ENCODE measurements at places on chromosomes 1 and 21.

DNA sequence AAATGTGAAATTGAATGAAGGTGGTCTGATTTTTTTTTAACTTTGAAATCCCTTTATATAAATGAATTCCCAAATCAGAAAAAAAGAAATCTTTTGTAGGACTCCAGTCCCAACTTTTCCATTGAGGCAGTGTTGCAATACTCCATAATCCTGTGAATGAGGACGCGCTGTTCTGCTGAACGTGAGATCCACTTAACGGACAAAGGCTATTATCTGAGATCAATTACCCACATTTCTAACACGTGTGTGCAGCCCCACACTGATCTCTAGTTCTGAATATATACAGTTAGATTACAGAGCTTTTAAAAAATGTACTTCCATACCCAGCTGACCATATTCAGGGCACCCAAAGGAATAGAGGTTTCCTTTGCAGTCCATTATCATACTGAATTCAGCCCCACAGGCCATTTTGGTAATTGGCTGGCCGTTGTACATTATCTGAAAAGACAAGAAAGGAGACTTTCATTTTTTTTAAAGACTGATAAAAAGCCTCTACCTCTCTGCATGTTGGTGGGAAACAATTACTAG is 19.0 kb downstream of the RCC2 start:
- no peak for DNase-seq

DNA sequence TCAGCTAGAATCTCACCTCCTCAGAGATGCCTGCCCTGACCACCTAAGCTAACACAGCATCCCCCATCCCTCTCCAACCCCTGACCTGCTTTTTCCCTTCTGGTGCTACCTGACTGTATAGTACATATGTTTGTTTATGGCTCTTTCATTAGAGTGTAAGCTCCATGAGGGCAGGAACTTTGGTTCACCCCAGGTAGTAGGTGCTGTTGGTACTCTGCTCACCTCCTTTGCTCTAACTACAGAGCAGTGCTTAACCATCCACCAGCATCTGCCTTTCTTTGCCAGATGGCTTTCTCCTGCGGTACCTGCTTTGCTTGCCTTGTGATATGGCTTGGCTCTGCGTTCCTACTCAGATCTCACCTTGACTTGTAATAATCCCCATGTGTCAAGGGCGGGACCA is 18.7 kb upstream of the BLACAT1 start:
- no peak for DNase-seq

DNA sequence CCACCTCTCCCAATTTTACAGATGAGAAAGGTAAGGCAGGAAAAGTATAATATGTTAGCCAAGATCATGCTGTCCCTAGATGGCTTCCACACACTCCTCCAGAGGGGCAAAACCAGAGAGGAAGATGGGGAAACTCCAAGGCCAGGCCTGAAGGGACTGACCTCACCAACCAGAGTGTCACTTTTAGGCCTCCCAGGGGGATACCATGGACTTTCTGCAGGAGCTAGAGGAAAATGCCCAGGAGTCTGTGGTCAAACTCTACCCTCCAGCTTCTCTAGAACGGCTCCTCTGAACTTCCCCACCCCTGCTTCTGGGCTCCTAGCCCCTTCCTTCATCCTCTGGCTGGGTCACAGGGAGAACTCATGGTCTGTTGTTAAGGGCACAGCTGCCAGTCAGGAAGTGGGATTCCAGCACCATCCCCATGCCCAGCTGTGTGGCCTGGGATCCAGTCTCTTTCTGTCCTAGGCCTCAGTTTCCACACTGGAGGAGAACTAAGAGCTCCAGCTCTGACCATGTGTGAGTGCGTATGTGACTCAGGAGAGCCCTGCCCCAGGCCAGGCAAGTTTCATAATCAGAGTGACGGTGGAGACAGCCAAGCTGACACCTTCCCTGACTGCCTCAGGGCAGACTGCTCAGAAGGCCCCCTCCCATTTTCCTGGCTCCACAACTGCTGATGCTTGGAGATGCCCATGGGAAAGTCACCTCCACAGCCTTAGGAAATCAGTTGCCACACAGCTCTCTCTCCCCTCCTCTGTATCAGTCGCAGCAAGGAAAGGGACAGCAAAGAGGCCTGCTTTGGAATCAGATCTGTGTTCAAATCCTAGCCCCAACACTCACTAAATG is 1.9 kb downstream of the IGSF8 start:
- DNase-seq = no peak

DNA sequence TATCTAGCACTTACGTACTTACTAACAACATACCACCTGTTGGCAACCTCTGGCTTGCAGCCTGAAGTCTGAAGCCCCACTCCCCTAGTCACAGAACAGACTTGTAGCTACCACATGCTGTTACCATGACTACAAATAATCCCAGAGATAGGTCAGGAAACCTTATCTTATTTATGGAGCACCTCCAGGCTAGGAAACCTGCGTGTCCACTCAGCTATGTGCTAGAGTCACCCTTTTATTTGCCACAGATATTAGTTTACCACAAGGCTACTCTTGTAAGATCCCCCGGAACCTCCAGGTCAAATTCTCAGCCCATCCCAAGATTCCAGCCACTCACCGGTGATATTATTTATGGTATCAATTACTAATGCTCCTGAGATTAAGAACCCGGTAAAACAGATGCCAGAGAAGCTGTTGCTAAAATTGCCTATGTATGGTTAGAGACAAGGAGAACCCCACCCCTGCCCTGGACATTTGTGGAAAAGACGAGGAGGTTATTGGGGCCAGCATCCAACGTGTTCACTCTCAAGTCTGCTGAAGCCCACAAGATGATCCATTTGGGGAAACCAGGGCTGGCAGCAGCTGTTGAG is 116.5 kb downstream of the TBX15 start:
- no peak for DNase-seq

DNA sequence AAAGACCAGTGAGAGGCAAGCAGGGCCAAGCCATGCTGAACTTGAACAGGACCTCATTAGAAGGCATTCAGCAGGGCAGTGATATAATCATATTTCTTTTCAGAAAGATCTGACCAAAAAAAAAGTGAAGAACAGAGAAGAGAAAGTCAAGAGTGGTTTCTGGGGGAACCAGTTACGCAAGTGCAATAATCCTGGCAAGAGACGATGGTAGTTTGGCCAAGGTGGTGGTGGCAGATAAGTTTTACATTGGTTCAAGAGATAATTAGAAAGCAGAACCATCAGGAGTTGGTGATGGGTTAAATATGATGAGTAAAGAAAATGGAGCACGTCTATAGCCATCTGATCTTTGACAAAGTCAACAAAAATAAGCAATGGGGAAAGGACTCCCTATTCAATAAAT is 54.3 kb downstream of the ZSWIM5 start:
- DNase-seq = no peak

DNA sequence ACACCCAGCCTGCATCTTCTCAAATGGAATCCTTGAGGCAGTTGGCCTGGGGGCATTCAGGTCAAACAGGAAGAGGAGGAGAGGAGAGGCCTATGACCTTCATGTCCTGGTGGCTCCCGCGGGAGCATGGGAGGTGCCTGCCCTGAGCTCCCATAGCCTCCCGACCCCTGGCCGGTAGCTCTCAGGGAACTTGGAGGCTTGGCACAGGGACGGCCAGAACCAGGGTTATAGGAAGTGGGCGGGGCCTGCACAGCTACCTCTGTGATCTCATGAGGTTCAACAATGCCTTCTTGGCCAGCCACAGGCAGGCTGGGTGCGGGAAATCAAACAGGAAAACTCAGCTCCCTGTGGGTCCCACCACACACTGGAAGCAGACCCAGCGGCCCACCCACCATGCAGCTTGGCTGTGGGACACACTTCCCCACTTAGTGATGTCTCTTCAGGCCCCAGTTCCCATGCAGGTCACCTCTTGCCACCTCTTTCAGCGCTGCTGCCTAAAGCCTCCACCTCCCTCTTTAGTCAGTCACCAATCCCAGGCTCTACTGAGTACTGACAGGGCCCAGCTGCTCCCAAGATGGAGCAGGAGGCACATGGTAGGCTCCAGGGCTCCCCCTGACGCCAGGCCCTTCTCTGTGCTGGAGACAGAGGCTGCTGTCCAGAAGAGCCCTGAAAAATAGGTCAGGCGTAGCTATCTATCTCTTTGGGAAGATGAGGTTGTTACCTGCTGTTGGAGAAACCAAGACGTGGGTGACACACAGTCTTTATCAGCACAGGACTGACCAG is at the start of gene SLFNL1:
Gene SLFNL1 (minus strand): TSS at position 200 of the 783 bp plus-strand sequence. CDS start 1,065 bp downstream, outside the sequence.
- DNase-seq = no peak

Data from A172 (cell line).